ENCODE measurements at places on chromosomes 5 and 9. TPM values are rescaled to one million over a fixed set of nuclear protein-coding genes. Genes with fewer than 3 reads are reported as not detected.

Gene CDX1
- total RNA-seq: not detected

Gene PCDHB16
- total RNA-seq: not detected

Gene KIF3A
- 10.7 TPM for total RNA-seq

Gene TAF1L
- 0.04 TPM for total RNA-seq

Gene PAPPA
- total RNA-seq: not detected

Gene SLC25A48
- not detected for total RNA-seq

Gene COL5A1
- 0.23 TPM for total RNA-seq

Gene ENHO
- total RNA-seq: 0.27 TPM

Gene FST
- total RNA-seq: 0.10 TPM

Gene SPATA31C1
- not detected for total RNA-seq

Gene SMIM33
- total RNA-seq: not detected

Gene IL6ST
- total RNA-seq: 58.0 TPM

Gene TNFSF15
- total RNA-seq: 2.3 TPM

Gene AIF1L
- 1.3 TPM for total RNA-seq

Gene CNTFR
- total RNA-seq: not detected

Gene TBC1D9B
- 73.1 TPM for total RNA-seq

Gene OLFM1
- total RNA-seq: not detected

Gene TSLP
- total RNA-seq: 0.99 TPM

Gene ENTPD8
- not detected for total RNA-seq

Gene ALAD
- 12.9 TPM for total RNA-seq

Gene SLC36A3
- total RNA-seq: not detected

Gene BTNL8
- 0.12 TPM for total RNA-seq

Gene LOX
- total RNA-seq: not detected

Gene TPRN
- 7.3 TPM for total RNA-seq

Gene SHISAL2B
- not detected for total RNA-seq

Gene DROSHA
- 72.5 TPM for total RNA-seq

Gene FAM120AOS
- total RNA-seq: 46.5 TPM

Gene RASGEF1C
- total RNA-seq: not detected

Gene CRB2
- 0.10 TPM for total RNA-seq

Gene NEUROG1
- total RNA-seq: not detected

Gene OSMR
- total RNA-seq: not detected

Gene PTAR1
- 27.1 TPM for total RNA-seq

Gene RXRA
- total RNA-seq: 11.4 TPM

Gene OGN
- not detected for total RNA-seq

Gene CDC20B
- not detected for total RNA-seq

Gene LHX6
- total RNA-seq: 0.16 TPM

Gene NRG2
- 0.14 TPM for total RNA-seq

Gene IFNB1
- total RNA-seq: 1.2 TPM

Gene GARNL3
- 2.0 TPM for total RNA-seq

Gene CCL28
- 11.9 TPM for total RNA-seq

Gene TIMD4
- total RNA-seq: 1.3 TPM

Gene PPP3R2
- not detected for total RNA-seq

Gene KCNMB1
- not detected for total RNA-seq

Gene FAM120A
- 121 TPM for total RNA-seq

Gene GNE
- 12.6 TPM for total RNA-seq

Gene MEGF10
- not detected for total RNA-seq

Gene PTGER4
- total RNA-seq: 64.5 TPM

Gene DBH
- not detected for total RNA-seq

Gene KCNT1
- total RNA-seq: not detected

Gene SCGB3A2
- not detected for total RNA-seq

Gene MYORG
- 3.6 TPM for total RNA-seq

Gene ARHGEF37
- total RNA-seq: 2.3 TPM

Gene ACER2
- total RNA-seq: 1.5 TPM

Gene FYB1
- 71.3 TPM for total RNA-seq

Gene DRD1
- total RNA-seq: not detected

Gene STK32A
- not detected for total RNA-seq
